ENCODE measurements at places on chromosomes 3 and 15.

DNA sequence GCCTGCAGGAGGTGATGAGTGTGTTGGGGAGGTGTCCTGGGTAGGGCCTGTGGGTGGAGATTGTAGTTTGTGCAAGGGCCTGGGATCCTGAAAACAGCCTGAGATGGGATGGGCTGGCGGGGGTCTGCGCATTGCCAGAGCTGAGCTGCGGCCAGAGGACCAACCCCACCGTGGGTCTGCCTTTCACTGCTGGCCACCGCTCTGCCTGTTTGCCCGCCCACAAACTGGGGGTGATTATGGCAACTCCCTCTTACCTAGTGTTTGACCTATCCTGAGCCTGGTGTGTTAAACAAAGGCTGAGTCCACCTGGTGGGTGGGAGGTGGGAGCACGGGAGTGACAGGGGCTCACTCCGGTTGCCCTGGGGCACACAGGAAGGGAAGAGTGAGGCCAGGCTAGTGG, 9.8 kb downstream of the ABTB1 start:
- no peak for DNase-seq

- no peak for DNase-seq
Measured at GRCh38 chr3:165513715-165514701, 317.8 kb upstream of the SLITRK3 start.

DNA sequence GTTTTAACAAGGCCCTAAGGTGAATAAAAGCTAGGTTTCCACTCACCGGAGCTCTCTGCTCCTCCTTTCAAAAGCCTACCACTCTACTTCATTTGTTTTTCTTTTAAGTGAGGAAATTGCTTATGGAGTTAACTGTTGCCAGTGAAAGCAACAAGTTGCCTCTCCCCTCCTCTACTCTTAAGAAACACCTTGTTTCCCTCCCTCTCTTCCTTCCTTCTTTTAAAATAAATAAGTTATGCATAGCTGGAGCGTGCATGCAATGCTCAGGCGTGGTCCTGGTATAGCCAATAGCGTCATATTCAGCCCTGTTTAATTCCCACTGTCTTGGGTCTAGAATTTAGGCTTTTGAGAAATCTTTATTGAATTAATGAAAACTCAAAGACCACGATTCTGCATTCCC, 101.1 kb upstream of the IGF1R start:
- no peak for DNase-seq

DNA sequence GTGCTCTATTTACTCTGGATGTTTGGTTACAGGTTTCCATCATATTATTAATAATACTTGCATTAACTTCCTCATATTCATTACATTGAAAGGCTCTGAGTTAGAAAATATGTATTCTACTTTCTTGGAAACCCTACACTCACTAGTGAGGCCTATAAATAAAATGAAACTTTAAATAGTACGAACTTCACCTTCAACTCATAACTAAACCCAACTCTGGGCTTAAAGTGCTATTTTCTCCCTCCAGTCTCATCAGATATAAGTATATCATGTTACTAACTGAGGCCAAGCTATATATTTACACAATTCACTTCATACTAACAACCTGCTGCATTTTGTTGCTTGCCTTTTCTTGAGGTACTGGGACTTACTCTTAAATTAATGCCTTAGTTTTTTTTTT, 306.7 kb downstream of the TIGIT start:
- DNase-seq = no peak

- DNase-seq = no peak
Measured at GRCh38 chr3:77446761-77447160, 406.9 kb downstream of the ROBO2 start.

DNA sequence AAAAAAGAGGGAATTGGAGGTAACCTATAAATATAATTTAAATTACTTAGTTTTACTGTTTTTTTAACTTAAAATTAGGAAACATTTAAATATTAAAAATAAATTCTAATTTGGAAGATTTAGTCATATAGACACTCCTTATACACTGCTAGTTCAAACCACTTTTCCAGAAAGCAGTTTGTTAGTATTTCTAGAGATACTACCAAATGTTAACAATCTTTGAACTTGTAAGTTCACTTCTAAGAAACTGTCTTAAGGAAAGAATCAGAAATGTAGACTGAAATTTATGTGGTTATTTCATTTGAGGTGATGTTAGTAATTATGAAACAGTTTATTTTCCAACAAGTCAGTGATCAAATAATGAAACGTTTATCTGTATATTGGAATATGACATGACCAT, 22.7 kb downstream of the CTDSPL2 start:
- no peak for DNase-seq

DNA sequence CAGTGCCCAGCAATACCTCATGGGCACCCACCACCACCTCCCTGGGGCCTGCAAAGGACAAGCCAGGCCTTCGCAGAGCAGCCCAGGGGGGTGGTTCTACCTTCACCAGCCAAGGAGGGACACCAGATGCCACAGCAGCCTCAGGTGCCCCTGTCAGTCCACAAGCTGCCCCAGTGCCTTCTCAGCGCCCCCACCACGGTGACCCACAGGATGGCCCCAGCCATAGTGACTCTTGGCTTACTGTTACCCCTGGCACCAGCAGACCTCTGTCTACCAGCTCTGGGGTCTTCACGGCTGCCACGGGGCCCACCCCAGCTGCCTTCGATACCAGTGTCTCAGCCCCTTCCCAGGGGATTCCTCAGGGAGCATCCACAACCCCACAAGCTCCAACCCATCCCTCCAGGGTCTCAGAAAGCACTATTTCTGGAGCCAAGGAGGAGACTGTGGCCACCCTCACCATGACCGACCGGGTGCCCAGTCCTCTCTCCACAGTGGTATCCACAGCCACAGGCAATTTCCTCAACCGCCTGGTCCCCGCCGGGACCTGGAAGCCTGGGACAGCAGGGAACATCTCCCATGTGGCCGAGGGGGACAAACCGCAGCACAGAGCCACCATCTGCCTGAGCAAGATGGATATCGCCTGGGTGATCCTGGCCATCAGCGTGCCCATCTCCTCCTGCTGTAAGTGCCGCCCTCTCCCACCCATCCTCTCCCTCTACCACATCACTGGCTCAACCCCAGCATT, 19.2 kb upstream of the BFSP2 start:
- no peak for DNase-seq

- DNase-seq = no peak
Measured at GRCh38 chr3:116920826-116921610, 211.4 kb downstream of the TUSC7 start.

DNA sequence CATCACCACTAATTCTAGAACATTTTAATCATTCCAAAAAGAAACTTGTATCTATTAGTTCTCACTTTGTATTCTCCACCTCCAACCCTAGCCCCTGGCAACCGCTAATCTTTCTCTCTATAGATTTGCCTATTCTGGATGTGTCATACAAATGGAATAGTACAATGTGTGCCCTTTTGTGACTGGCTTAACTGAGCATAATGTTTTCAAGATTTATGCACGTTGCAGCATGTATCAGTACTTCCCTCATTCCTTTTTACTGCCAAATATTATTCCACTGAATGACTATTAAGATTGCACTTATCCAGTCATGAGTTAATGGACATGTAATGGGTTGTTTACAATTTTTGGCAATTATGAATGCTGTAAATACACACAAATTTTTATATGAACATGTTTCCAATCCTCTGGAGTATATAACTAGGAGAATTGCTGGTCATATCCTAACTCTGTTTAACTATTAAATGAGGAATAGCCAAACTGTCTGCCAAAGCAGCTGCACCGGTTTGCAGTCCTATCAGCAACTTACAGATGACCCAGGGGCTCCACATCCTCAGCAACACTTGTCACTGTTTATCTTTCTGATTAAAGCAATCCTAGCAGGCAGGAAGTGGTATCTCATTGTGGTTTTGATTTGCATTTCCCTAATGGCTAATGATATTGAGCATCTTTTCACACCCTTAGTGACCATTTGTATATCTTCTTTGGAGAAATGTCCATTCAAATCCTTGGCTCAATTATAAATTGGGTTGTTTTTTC, 42.9 kb downstream of the DCUN1D1 start:
- DNase-seq = no peak

GRCh38 chr3:78870484-78870883, 897.3 kb downstream of the ROBO1 start:
- DNase-seq = no peak
